HFFc6 (cell line): ENCODE measurements at places on chromosomes 13 and 19.
A peak's percentile ranks its signal among the peaks of the same experiment; 100 is the strongest.

- no peak for DNase-seq
These were observed 1575.5 kb upstream of the SPRY2 start for GRCh38 chr13:81916461-81916860.

GRCh38 chr13:85806553-85807175 is 7.4 kb upstream of the SLITRK6 start:
- DNase-seq: peak; percentile 55

DNA sequence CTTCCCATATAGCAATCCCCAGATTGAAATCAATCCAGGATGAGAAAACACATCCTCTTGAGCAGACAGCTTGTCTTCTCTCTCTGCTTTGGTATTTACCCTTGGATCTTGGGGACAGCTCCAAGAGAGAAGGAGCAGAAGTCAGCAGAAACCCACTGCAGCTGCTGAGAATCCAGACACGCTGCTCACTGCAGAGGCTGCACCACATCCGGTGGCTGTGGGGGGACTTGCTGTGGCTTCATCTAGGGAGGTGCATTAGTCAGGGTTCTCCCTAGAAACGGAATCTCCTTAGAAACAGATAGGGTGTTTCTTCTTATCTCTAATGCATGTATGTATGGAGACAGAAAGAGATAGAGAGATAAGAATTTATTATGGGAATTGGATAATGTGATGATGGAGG is 2.7 kb downstream of the CYP4F12 start:
- DNase-seq: no peak

- DNase-seq: no peak
These were observed 17.8 kb upstream of the MIR17HG start for GRCh38 chr13:91329733-91330132.

DNA sequence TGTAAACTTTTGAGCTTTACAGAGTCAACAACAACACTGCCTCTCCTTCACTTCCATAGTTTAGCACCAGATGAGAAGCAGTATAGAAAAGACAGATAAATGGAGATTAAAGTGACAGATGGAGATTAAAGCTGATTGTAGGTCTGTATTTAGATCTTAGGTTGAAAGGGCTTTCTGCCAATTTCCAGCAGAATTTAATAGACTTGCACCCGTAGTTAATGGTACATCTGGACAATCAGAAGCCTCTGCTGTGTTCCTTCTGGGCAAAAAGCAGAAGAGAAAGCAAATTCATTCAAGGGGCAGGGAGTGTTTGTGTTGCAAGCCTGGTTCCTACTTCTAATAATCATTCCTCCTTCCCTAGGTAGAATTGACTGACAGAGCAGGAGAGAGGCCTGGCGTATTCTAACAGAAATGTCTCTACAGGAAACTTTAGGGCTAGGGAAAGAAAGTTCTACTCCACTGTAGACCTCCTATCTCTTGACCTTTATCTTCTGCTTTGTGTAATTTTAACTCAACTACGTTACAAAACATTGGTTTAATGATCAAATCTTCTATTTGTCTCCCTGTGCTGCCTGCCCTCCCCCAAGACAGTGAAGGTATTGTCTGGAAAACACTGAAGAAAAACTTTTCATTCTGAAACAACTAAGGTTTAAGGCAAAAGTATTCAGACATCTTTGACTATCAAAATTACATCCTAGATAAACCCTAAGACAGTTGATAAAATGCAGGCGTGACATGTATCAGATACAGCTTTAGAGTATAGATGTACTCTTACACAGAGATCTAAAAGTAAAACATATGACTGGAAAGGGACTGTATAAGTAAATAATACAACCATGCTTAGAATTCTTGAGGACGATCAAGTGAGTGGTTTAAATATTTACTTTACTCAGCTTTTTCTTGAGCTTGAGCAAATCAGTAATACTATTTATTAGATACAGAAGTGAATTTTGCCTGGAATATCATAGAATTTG is 44.4 kb downstream of the GPC6 start:
- no peak for DNase-seq

GRCh38 chr13:84297251-84297650 is 415.0 kb upstream of the SLITRK1 start:
- no peak for DNase-seq

DNA sequence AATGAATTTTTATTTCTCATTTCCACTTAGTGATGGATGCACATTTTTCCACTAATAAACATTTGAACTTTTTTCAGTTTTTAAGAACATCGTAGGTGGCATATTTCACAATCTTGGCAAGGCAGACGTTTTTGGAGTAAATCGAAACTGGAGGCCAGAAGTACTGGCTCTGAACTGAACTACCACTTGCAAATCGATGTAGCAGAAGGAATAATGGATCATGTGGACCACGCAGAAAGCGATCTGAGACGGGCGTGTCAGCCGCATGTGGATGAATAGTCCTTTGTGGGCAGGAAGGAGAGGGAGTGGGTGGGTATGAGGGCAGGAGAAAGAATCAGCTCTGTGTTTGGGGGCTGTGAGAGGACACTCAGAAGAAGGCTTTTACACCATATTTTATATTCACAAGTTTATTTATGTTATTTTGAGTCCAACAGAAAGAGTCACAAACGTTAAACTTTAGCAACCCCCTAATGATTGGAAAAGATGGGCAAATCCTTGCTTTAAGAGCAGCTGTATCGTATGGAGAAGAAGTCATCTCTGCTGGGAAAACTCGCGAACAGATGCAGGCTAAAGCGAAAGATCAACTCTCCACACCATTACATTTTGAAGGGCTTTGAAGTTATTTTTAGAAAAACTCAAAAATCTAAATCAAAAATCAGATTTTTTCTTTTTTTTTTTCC is 90.5 kb downstream of the COL4A2 start:
- no peak for DNase-seq

GRCh38 chr19:54684527-54684926 is 21.7 kb downstream of the LILRB4 start:
- peak; percentile 13 for DNase-seq

GRCh38 chr19:41691268-41691970 is 3.3 kb upstream of the CEACAM7 start:
- DNase-seq: no peak

DNA sequence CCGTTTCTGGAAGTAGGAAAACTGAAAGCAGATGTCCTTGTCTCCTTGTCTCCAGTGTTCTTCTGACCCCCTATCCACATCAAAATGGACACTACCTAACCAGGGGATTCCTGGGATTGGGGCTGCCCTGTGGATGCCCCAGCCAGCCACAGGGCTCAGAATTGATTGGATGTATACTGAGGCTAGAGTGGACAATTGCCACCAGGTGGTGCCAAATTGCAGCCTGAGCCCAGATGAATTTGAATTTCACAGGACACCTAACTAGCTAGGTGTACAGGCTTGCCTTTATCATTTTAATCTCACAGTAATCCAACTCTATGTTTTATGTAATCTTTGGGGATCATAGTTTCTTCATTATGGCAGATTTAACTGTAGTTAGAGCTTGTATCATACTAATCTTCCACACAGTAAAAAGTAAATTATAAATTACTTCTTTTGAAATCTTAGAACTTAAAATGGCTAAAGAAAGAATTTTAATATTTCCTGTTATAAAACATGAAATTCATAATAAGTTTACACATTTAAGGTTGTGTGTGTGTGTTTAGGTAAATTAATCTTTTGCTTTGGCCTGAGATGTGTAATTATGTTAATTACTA is 58.0 kb downstream of the PIBF1 start:
- DNase-seq: peak; percentile 45

DNA sequence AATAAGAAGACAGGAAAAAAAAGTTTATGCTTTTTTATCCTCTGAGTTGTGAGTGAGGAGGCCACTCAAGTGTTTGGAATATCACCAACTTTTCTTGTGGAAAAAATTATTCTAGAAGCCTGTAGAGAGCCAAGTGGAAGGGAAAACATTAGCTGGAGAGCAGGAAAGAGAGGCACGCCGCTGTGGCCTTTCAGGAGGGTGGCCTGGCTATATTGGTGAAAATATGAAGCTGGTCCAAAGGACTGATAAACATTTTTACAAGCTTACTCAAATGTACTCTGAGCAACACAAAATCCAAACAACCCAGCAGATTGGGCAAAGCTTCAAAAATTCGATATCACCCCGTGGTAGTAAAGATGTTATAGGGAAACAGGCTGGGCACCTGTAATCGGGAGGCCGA is 2.3 kb upstream of the EIF3G start:
- peak; percentile 66 for DNase-seq

- no peak for DNase-seq
These were observed 172.5 kb upstream of the SLITRK5 start for GRCh38 chr13:87498681-87499080.

DNA sequence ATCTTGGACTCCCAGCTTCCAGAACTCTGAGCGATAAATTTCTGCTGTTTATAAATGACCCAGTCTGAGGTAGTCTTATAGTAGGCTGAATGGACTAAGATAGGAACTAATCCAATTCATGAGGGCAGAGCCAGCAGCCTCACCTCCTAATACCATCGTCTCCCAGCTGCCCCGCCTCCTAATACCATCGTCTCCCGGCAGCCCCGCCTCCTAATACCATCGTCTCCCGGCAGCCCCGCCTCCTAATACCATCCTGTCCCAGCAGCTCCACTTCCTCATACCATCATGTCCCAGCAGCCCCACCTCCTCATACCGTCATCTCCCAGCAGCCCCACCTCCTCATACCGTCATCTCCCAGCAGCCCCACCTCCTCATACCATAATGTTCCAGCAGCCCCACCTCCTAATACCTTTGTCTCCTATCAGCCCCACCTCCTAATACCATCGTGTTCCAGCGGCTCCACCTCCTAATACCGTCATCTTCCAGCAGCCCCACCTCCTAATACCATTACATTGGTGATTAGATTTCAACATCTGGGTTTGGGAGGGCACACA is 2.4 kb upstream of the ARGLU1 start:
- DNase-seq: peak; percentile 5

- no peak for DNase-seq
These were observed 2.7 kb upstream of the PLA2G4C start for GRCh38 chr19:48113190-48113917.

DNA sequence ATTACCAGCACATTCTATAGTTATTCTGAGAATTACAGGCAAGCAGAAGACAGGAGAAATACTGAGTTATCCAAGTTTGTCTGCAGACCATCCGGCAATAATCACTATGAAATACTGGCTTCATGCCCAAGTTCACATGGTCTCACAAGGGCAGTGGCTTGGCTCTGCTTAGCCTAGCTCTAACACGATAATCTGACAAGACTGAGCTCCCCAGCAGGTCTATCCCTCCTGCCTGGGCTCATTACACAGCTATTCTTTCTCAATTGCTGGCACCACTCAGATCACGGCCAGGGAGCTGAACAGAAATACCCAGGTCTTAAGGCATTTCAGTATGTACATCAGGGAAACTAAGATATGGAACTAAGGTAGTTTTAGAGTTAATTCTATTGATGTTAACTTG is 361.6 kb upstream of the PCDH20 start:
- no peak for DNase-seq

DNA sequence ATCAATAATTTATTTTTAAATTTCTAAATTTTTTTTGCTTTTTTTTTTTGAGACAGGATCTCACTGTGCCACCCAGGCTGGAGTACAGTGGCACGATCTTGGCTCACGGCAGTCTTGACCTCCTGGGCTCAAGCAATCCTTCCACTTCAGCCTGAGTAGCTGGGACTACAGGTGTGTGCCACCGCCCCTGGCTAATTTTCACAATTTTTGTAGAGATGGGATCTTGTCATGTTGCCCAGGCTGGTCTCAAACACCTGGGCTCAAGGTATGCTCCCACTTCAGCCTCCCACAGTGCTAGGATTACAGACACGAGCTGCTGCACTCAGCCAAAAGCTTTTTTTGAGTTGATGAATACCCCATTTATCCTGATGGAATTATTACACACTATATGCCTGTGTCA is 50.8 kb downstream of the DPY19L3 start:
- no peak for DNase-seq

- DNase-seq: no peak
These were observed 4.4 kb downstream of the GSX1 start for GRCh38 chr13:27796544-27797227.

DNA sequence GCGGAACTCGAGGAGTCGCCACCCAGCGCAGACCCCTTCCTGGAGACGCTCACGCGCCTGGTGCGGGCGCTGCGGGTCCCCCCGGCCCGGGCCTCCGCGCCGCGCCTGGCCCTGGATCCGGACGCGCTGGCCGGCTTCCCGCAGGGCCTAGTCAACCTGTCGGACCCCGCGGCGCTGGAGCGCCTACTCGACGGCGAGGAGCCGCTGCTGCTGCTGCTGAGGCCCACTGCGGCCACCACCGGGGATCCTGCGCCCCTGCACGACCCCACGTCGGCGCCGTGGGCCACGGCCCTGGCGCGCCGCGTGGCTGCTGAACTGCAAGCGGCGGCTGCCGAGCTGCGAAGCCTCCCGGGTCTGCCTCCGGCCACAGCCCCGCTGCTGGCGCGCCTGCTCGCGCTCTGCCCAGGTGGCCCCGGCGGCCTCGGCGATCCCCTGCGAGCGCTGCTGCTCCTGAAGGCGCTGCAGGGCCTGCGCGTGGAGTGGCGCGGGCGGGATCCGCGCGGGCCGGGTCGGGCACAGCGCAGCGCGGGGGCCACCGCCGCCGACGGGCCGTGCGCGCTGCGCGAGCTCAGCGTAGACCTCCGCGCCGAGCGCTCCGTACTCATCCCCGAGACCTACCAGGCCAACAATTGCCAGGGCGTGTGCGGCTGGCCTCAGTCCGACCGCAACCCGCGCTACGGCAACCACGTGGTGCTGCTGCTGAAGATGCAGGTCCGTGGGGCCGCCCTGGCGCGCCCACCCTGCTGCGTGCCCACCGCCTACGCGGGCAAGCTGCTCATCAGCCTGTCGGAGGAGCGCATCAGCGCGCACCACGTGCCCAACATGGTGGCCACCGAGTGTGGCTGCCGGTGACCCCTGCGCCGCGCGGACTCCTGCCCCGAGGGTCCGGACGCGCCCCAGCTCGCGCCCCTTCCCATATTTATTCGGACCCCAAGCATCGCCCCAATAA is 2.3 kb downstream of the AMH start:
- DNase-seq: no peak

DNA sequence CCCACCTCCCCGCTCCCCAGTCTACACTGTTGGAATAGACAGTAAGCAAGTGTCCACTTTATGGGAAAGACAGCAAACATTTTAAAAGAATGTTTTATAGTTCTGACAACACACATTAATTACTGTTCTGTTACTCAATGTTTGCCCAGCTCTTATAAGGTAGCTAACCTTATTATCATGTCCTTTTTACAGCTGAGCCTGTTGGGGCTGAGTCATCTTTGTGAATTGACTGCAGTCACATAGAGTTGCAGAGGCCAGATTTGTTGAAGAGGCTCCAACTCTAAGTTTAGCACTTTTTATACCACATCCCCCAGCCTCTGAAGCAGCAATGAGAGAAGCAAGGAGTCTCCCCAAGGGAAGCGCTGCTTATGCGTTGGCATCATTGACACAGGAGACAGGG is 76.2 kb downstream of the C13orf42 start:
- no peak for DNase-seq

- no peak for DNase-seq
These were observed 1582.8 kb downstream of the OLFM4 start for GRCh38 chr13:54611390-54611789.
